Type B pancreatic cell (in vitro differentiated cells): ENCODE measurements at places on chromosomes 6 and 20.

DNA sequence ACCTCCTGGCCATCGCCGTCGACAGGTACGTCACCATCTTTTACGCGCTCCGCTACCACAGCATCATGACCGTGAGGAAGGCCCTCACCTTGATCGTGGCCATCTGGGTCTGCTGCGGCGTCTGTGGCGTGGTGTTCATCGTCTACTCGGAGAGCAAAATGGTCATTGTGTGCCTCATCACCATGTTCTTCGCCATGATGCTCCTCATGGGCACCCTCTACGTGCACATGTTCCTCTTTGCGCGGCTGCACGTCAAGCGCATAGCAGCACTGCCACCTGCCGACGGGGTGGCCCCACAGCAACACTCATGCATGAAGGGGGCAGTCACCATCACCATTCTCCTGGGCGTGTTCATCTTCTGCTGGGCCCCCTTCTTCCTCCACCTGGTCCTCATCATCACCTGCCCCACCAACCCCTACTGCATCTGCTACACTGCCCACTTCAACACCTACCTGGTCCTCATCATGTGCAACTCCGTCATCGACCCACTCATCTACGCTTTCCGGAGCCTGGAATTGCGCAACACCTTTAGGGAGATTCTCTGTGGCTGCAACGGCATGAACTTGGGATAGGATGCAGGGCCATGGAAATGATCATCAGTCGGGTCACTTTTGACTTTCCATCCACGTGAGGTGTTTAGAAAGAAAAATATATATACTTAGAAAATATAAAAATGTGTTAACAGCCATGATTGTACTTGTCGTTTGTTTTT, 868 bp downstream of the MC3R start:
- H3K36me3 ChIP-seq: no peaks in the 10 kb centered on the region
- H3K4me1 ChIP-seq: no peaks in the 10 kb centered on the region
- peaks cover 5% of the 10 kb centered on the region for H3K27me3 ChIP-seq
- H3K4me3 ChIP-seq: no peak overlapping the region
- no peak overlapping the region for H3K27ac ChIP-seq

DNA sequence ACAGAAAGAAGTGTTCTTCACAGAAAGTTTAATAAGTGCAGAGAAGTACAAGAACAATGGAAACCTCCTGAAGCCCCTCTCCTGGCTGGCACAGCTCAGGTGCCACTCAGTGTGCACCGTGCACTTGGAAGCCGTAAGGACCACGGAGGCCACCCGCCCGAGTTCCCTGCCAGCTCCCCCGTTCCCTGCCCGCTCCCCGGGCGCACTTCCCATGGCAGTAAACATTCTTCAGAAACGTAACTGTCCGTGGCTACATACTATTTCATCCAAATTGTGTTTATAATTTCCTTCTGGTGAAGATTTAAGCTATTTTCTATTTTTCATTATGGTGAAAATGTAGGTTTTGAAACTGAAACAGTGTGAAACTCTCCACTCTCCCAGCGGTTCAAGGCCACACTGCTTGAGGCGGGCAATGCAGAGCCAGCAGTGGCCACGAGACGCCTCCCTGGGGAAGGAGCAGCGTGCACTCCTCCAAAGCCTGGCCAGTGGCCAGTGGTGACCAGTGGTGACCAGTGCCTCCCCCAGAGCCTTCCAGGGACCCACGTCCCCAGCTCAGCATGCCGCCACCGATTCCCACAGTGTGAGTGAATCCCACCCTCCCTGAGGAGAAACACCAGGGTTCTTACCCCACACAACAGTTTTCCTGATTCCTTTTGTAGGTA, 46.4 kb downstream of the TAF4 start:
- no peak overlapping the region for H3K27ac ChIP-seq
- H3K27me3 ChIP-seq: no peaks in the 10 kb centered on the region
- H3K36me3 ChIP-seq: no peaks in the 10 kb centered on the region
- no peak overlapping the region for H3K4me3 ChIP-seq
- H3K4me1 ChIP-seq: peaks cover 35% of the 10 kb centered on the region

GRCh38 chr6:36610956-36611336, 16.8 kb downstream of the SRSF3 start:
- H3K27ac ChIP-seq: peak overlapping the region; percentile 67
- DNase-seq: no peak
- H3K36me3 ChIP-seq: peaks cover 44% of the 10 kb centered on the region
- H3K4me1 ChIP-seq: peaks cover 22% of the 10 kb centered on the region
- H3K4me3 ChIP-seq: no peak overlapping the region
- H3K27me3 ChIP-seq: no peaks in the 10 kb centered on the region

DNA sequence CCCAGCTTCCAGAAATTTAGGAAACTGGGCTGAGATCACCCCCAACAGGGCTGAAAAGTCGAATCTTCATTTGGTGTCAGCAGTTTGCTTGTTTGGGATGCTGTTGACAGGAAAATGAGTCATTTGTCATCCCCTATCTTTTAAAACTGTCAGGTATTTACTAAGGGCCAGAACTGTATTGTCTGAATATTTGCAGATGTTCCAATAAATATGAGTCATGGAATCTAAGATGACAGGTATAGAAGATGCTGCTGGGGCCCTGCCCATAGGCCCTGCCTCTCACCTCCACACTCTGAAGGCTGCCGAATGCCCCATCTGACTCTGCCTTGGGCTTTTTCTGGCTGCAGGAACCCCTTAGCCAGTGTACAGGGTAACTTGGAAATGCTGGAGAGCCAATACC, 3.9 kb downstream of the ETV7 start:
- H3K36me3 ChIP-seq: no peaks in the 10 kb centered on the region
- peaks cover 18% of the 10 kb centered on the region for H3K4me1 ChIP-seq
- H3K27ac ChIP-seq: no peak overlapping the region
- peaks cover 45% of the 10 kb centered on the region for H3K27me3 ChIP-seq
- no peak for DNase-seq
- H3K4me3 ChIP-seq: no peak overlapping the region

GRCh38 chr20:44050925-44051660, 135.9 kb downstream of the JPH2 start:
- H3K36me3 ChIP-seq: no peaks in the 10 kb centered on the region
- H3K27ac ChIP-seq: no peak overlapping the region
- H3K4me3 ChIP-seq: no peak overlapping the region
- DNase-seq: peak; percentile 51
- no peaks in the 10 kb centered on the region for H3K4me1 ChIP-seq
- H3K27me3 ChIP-seq: peaks cover 3% of the 10 kb centered on the region

- H3K4me1 ChIP-seq: peaks cover 12% of the 10 kb centered on the region
- H3K27ac ChIP-seq: no peak overlapping the region
- peaks cover 4% of the 10 kb centered on the region for H3K36me3 ChIP-seq
- peaks cover 9% of the 10 kb centered on the region for H3K27me3 ChIP-seq
- no peak for DNase-seq
- H3K4me3 ChIP-seq: no peak overlapping the region
Measured at GRCh38 chr20:17773619-17774018, 73.9 kb downstream of the BANF2 start.

- peaks cover 5% of the 10 kb centered on the region for H3K27me3 ChIP-seq
- no peaks in the 10 kb centered on the region for H3K36me3 ChIP-seq
- H3K4me1 ChIP-seq: peaks cover 20% of the 10 kb centered on the region
- H3K27ac ChIP-seq: no peak overlapping the region
Measured at GRCh38 chr20:46698788-46699187, 9.5 kb upstream of the TP53RK start.

- DNase-seq: no peak
- H3K4me1 ChIP-seq: peaks cover 10% of the 10 kb centered on the region
- H3K36me3 ChIP-seq: no peaks in the 10 kb centered on the region
- H3K27me3 ChIP-seq: peaks cover 2% of the 10 kb centered on the region
- H3K4me3 ChIP-seq: no peak overlapping the region
Measured at GRCh38 chr6:26556263-26557070, 18.3 kb downstream of the HMGN4 start.

- H3K27me3 ChIP-seq: peaks cover 4% of the 10 kb centered on the region
- no peak overlapping the region for H3K4me3 ChIP-seq
- DNase-seq: no peak
Measured at GRCh38 chr20:4812641-4813075, 90.9 kb downstream of the PRND start.

GRCh38 chr20:2118783-2119182, 17.2 kb downstream of the STK35 start:
- peaks cover 11% of the 10 kb centered on the region for H3K4me1 ChIP-seq
- no peaks in the 10 kb centered on the region for H3K27me3 ChIP-seq
- DNase-seq: no peak
- H3K4me3 ChIP-seq: no peak overlapping the region
- H3K36me3 ChIP-seq: peaks cover 44% of the 10 kb centered on the region
- H3K27ac ChIP-seq: no peak overlapping the region

DNA sequence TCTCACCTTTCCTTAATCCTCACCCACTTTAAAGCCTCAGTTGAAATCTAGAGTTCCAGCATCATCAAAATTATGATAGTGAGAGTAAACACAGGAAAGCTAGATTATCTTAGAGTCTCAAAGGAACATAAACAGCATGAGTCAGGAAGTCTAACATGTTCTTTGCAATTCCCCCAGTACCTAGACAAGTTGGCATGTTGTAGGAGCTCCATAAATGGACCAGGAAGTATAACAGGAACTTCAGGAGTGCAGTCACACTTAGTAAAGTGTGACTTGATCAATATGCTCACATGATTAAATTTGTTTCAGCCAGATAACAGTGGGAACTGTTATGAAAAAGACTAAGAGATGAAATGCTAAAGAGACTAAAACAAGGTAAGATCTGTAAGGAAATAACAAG, 834.4 kb downstream of the EYS start:
- no peaks in the 10 kb centered on the region for H3K4me1 ChIP-seq
- no peak overlapping the region for H3K4me3 ChIP-seq
- H3K27me3 ChIP-seq: no peaks in the 10 kb centered on the region

DNA sequence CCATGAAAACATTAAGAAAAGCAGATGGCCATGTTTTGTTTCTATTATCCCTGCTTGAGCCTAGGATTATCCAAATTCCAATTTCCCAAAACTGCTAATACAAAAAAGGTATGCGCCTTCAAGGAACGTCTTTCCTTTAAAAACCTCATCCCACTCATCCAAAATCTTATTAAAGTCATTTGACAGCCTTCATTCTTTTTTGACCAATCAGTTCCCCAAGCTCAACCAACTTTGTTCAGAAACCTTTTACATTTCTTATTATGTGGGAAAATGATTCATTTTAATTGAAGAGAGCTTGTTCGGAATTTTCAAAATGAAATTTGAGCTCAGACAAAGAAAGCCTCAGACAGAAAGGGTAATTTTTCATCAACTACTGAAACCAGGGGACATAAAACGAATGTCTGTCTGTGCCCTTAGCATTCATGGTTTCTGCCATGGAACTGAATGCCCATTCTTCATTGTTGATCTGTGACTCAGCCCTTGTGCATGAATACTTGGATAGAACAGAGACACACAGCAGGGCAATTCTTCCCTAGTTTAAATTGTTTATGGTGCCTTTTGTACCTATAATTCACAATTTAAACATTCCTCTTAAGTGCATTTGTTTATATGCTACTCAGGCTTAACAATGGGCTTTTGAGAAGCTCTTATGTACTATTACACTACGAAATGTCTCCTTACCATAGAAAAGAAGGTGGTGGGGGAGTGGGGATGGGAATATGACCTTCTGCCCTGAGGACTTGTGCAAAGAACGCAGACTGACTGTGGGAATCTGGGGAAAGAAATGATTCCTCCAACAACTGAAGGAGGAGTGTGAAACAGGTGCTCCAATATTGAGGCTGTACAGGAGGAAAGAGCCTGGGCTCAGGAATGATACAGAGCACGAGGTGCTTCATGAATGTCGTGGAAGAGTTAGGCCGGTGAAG, 49.8 kb upstream of the ERVFRD-1 start:
- DNase-seq: peak; percentile 7
- no peaks in the 10 kb centered on the region for H3K36me3 ChIP-seq
- H3K27me3 ChIP-seq: no peaks in the 10 kb centered on the region

DNA sequence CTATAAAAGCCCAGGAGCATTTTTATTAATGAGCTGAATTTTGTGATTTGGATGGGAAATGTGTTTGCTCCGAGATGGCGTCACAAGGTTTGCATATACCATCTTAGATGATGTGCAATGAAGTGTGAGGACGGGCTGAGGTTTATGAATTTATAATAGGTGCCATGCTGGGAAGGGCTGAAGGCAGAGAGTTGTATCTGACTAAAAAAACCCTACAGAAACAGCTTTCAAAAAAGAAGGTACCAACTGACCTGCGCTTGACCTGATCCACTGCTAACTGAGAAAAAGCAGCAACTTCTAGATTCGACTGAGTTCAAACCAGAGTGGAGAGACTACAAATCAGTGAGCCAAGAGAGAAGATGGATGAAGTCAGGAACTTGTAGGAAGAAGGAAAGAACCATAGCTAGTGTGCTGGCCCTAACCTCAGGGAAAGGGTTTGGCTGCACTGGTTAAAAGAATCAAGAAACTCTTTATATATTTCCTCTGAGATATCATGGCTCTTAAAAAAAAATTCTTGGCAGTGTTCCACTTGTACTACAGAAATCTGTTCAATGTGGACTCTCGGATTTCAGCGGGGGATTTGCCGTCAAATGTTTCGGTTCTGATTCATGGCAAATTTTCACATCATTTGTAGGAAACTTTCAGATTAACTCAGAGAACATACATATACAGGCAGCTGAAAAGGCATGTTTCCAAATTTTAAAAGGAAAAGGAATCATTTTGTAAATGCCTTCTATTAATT, 56.5 kb upstream of the HDGFL1 start:
- H3K4me1 ChIP-seq: peaks cover 23% of the 10 kb centered on the region
- no peaks in the 10 kb centered on the region for H3K36me3 ChIP-seq
- H3K4me3 ChIP-seq: no peak overlapping the region
- no peaks in the 10 kb centered on the region for H3K27me3 ChIP-seq
- H3K27ac ChIP-seq: no peak overlapping the region

- no peak overlapping the region for H3K4me3 ChIP-seq
- no peaks in the 10 kb centered on the region for H3K27me3 ChIP-seq
- peaks cover 34% of the 10 kb centered on the region for H3K4me1 ChIP-seq
- H3K27ac ChIP-seq: no peak overlapping the region
- peaks cover 6% of the 10 kb centered on the region for H3K36me3 ChIP-seq
Measured at GRCh38 chr6:87687296-87687695, 14.7 kb downstream of the AKIRIN2 start.

DNA sequence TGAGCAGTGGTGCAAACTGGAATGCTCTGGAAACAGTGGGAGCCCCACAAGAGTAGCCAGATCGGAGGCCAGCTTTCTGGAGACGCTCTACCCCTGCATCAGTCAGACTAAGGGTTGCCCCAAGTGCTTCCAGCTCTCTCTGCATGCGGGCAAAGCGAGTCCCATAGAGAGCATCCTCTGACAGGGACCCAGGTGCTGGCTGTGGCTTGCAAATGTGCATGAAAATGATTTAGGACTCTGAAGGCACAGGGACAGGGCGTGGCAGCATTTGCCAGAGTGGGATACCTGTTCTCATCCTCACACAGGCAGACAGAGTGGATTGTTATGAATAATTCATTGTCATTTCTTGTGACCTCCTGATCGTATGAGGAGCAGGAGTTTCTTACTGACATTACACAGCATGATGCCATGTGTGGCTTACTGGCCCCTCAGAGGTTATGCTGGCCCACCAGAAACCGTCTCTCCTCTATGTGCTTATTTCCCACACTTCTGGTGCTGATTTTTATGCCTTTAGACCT, 10.3 kb downstream of the RIN2 start:
- no peaks in the 10 kb centered on the region for H3K27me3 ChIP-seq
- peaks cover 22% of the 10 kb centered on the region for H3K36me3 ChIP-seq
- DNase-seq: peak; percentile 49

GRCh38 chr6:86683132-86683908, 254.0 kb upstream of the HTR1E start:
- H3K4me1 ChIP-seq: peaks cover 8% of the 10 kb centered on the region
- peaks cover 27% of the 10 kb centered on the region for H3K27me3 ChIP-seq
- no peak for DNase-seq
- H3K36me3 ChIP-seq: no peaks in the 10 kb centered on the region
- H3K27ac ChIP-seq: no peak overlapping the region

- DNase-seq: no peak
- H3K4me3 ChIP-seq: no peak overlapping the region
- peaks cover 10% of the 10 kb centered on the region for H3K4me1 ChIP-seq
- H3K36me3 ChIP-seq: no peaks in the 10 kb centered on the region
Measured at GRCh38 chr20:24136659-24137246, 148.2 kb upstream of the GGTLC1 start.
